ENCODE measurements at places on chromosomes 7 and 10. TPM values are rescaled to one million over a fixed set of nuclear protein-coding genes. Genes with fewer than 3 reads are reported as not detected.
A peak's percentile ranks its signal among the peaks of the same experiment; 100 is the strongest.

The CLEC2L gene
- not detected for total RNA-seq

The SPDYE2 gene
- total RNA-seq: not detected

The DGKI gene
- total RNA-seq: 2.1 TPM

- DNase-seq: no peak
Measured at GRCh38 chr7:41504214-41504980, 198.5 kb downstream of the INHBA start.

DNA sequence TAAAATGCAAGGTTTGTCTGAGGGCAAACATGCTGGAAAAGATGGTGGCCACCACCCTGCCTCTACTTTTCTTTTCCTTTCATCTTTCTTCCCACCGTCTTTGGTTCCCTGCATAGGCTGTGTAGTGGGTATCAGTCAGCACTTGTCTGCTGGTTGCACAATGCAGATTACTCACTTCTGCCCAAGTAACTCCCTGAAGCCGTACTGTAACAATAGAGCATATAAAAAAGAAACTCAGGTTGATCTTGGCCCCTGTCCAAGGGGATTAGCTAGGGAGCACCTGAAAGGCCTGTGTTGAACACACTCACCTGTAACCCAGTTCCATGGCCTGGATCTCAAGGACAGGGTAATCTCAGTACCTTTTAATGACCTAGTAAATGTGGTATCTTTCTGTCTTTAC lies 533.0 kb upstream of the GALNT17 start:
- DNase-seq: peak; percentile 48

The ANKRD61 gene
- 0.26 TPM for total RNA-seq

- DNase-seq: peak; percentile 14
Measured at GRCh38 chr10:24528946-24529345, 194.7 kb downstream of the ARHGAP21 start.

The ECHDC3 gene
- total RNA-seq: 16.2 TPM

The PNLIPRP3 gene
- total RNA-seq: not detected

The CACNA2D1 gene
- 64.4 TPM for total RNA-seq

The CDHR3 gene
- 4.9 TPM for total RNA-seq

The PSD gene
- 5.3 TPM for total RNA-seq

DNA sequence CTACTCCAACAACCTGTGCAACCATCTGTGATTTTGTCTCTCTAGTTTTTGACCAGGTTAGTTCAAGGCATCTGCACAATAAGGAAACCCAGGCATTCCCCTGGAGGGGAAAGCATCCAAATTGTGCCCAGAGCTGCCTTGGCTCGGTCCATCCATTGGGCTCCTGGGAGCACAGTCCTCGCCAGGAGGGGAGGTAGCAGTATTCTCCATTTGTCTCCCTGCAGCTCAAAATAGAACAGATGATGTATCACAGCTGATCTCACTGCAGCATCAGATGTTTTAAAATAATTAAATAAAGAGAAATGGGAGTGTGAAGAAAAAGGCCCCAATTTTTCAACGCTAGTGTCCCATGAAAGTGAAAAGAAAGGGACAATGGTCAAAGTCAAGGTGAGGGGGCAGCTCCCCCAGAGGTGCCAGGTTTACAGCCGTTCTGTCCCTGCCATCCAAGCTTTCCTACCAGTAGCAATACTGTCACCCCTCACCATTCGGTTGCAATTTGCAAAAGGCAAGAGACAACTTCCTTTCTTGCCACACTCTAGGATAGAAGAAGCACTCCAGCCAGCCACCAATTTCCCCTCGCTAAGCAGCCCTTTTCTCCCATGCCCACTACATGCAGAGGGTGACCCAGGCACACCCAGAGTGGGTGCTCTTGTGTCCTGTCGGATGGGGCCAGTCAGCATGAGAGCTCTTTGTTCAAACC lies 43.7 kb downstream of the KCNMA1 start:
- no peak for DNase-seq

The RNF133 gene
- 0.50 TPM for total RNA-seq

DNA sequence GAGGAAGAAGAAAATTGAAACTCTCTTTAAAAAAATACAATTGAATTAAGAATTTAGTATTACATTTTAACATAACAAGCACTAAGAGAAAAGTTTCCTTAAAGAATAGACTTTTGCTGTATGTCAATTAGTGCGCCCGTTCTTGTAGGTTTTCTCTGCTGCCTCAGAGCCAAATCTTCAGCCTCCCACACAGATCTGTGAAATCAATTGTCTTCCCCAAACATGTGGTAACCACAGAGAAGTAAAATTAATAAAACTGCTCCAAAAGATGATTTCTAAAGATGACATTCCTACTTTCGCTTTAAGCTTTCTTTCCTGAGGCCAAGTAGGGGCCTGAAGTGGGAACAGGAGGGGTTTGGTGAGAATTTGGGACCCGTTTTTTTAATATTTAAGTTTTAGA lies 113.2 kb upstream of the ADO start:
- no peak for DNase-seq

DNA sequence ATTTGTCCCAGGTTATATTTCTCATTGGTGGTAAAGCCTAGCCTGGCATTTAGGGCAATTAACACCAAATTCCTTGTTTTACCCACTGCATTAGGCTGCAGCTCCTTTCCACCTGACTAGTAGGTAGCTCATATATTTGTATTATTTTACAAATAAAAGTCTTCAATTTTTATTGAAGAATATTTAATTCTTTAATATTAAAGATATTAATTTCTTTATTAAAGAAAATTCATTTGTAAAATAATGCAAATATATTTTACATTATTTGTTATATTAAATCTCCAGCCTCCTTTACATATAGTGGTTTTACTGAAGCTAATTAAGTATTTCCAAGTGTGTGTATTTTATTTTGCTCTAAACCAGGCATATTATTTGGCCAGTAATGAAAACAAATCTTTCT lies 361.2 kb downstream of the GPR158 start:
- DNase-seq: no peak

Data from fibroblast of lung (primary cell).